Nucleus accumbens (tissue), 56 donors: ENCODE measurements at places on chromosomes 13 and 19.

DNA sequence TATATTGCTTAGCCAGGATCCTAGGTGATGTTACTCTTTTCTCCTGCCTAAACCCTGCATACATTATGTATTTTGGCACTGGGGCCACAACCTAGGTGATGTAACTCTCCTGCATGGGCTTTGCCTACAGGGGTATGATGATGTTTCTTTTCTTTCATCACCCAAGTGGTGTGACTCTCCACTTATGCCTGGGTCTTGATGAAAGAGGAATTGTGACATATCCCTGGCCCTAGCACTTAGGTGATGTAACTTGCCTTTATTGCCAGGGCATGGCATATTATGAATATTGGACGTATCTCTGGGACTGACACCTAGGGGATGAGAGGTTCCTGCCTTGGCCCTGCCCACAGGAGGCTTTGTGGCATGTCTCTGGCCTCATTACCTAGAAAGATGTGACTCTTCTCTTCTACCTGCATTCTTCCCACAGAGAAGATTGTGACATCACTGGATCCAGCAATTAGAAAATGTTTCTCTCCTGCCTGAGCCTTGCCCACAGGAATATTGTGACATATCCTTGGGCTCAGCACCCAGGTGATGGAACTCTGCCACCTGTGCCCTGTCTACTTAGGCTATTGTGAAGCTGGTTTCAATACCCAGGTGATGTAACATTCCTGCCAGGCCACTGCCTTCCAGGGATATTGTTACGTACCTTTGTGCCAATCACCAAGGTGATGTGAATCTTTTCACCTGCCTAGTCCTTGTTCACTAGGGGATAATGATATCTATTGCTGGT lies 27.3 kb upstream of the ZNF254 start:
- DNase-seq = no peak

DNA sequence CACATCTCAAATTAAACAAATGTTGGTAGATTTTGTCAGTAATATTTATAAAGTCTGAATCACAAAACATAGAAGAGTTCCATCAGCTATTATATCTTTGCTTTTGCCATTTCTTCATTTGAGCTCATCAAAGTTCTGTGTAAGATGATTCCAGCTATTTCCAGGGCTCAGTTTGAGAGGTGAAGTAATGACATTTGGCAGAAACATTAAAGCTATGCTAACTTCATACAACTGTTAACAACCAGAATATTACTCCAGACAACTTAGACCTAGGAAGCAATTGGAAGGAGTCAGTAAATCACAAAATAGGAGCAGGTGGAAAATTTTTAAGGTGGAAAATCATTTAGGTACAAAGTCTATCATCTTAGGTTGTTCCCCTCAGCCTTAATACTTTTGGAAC lies 76.2 kb upstream of the CSNK1A1L start:
- DNase-seq = no peak

- DNase-seq = no peak
Observed at GRCh38 chr19:3073159-3073563, 10.9 kb upstream of the TLE5 start.

GRCh38 chr13:53474878-53475277 lies 446.3 kb downstream of the OLFM4 start:
- no peak for DNase-seq

GRCh38 chr13:19185865-19186645 lies 4.4 kb upstream of the TUBA3C start:
- no peak for DNase-seq

- DNase-seq = no peak
Observed at GRCh38 chr13:87975035-87975434, 303.9 kb downstream of the SLITRK5 start.

GRCh38 chr19:8504919-8505318 lies 2.5 kb upstream of the PRAM1 start:
- DNase-seq = no peak

DNA sequence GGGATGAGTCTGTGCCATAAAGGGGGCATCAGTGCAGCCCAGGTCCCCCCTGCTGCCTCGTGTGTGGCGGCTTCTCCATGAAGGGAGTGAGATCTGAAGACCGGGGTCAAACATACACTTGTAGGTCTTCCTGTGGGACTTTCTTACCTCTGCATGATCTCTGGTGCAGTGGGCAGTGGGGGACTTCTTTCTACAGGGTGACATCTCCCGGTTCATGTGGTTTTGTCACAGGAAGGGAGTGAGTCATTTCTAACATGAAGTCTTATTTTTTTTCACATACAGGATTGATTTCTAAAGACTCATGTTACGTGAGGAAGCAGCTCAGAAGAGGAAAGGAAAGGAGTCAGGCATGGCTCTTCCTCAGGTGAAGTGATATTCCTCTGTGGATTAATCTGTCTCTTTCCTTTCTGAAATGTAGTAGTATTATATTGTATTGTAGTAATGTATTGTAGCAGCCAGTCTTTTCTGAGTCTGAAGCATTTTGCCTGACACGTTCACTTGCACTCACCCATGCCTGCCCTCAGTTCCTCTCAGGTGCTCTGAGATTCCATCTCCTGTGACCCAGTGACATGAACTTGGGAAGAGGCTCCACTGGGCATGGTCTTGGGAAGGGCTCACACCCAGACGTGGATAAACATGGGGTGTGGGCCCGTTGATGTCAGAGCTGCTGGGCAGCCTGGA lies 15.7 kb downstream of the ZNF808 start:
- no peak for DNase-seq

DNA sequence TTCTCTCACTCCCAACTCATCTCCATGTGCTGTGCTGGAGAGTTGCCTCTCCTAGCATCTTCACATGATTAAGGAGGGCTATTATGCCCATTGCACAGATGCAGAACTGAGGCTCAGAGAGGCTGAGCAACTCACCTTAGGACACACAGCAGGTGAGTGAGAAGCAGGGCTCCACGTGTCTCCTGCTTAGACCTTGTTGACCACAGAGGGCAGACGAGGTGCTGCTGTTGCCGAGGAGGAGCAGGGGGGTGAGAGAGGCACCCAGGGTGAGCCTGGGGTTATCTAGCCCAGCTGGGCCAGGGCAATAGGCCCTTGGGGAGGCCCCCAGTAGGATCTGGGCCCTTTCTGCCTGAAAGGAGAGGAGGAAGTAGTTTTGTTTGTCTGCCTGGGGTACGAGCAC lies 2.4 kb upstream of the HSH2D start:
- DNase-seq = no peak

GRCh38 chr13:57857945-57858344 lies 226.4 kb downstream of the PCDH17 start:
- DNase-seq = no peak

- DNase-seq = no peak
Observed at GRCh38 chr19:17296273-17296672, 7.0 kb downstream of the ABHD8 start.

DNA sequence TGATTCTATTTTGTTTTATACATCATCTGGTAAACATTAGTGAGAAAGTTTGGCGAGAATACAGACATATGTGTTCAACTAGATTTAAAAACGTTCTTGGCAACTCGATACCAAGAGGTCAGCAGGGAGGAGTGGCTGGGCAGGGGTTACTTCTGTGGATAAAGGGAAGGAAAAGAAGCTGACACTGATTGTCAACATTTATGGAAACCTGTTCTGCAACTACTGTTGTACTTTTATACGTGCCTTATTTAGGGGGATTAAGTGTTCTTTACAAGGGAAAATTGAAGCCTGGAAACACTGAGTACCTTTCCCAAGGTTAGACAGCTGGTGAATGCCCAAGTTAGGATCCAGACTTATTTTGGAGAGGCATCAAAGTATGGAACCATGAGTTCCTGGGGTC lies 65.0 kb downstream of the MTUS2 start:
- DNase-seq = no peak

DNA sequence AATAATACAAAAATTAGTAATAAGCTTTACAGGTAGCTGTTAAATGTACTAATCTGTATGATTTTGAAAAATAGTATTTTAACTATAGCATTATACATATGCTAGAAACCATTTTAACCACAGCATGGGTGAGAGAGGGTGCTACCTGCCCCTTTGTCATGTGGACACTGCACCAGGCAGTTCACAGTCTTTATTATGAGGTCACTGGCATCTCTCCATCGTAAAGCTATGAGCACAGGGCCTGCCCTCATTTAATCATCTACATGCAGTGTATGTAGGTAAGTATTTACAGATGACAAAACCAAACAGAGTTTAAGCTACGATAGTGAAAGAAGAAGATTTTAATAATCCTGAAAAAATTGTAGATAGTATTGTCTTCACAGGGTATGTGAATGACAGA lies 21.7 kb downstream of the EDNRB start:
- no peak for DNase-seq

DNA sequence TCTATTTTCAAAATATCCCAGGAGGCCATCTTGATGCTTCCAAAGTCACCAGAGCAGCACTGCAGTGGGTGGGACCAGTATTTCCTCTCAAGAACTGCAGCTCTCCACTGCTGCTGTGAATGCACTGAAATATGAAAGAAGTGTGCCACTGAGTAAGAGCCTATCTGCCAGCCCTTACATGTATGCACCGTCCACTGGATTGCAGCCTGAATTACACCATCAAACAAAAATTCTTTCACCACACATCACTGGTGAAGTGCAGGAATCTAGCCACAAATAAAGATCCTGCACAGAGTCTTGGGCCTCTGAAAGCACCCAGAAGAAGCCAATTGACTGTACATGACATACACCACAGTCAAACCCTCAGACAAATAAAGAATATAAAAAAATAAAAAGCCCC lies 249.0 kb downstream of the LHFPL6 start:
- no peak for DNase-seq

GRCh38 chr13:77387607-77388200 lies 60.8 kb upstream of the MYCBP2 start:
- no peak for DNase-seq

DNA sequence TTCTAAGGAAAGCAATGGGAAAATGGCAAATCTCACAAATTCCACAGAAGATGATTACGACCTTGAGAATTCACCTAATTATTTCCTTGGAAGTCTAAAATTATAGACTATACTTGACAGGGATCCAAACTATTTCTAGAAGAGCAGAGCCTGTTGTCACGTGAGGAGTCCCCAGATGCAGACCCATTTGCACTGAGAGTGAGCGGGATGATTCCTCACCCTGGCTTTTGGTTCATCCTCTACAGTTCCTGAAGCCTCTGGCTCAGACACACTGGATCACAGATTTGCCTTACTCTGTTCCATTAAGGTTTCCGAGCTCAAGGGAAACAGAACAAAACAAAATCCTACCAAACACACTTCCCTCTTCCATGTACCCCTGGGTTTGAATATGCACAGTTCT lies 23.0 kb upstream of the CYSLTR2 start:
- DNase-seq = no peak

GRCh38 chr19:4456843-4457653 lies 546 bp downstream of the UBXN6 start:
- DNase-seq = no peak

DNA sequence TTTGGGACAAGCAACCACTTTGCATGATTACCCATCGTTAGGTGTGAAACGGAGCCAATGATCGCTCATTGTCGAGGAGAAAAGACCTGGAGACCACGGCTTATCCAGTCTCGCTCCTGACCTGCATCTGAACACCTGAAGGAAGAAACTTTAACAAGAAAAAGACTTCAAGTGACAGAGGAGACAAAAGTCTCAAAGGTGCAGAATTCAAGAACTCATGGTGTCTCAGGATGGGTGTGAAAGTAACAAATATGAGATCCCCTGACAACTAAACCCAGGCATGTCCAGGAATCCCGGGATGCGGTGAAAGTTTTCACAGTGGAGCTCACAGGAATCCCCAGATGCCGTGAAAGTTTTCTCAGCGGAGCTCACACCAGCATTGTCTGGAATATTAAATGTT lies 6.3 kb upstream of the ATP11A start:
- DNase-seq = no peak

GRCh38 chr13:20197361-20197834 lies 4.7 kb upstream of the GJB2 start:
- no peak for DNase-seq

DNA sequence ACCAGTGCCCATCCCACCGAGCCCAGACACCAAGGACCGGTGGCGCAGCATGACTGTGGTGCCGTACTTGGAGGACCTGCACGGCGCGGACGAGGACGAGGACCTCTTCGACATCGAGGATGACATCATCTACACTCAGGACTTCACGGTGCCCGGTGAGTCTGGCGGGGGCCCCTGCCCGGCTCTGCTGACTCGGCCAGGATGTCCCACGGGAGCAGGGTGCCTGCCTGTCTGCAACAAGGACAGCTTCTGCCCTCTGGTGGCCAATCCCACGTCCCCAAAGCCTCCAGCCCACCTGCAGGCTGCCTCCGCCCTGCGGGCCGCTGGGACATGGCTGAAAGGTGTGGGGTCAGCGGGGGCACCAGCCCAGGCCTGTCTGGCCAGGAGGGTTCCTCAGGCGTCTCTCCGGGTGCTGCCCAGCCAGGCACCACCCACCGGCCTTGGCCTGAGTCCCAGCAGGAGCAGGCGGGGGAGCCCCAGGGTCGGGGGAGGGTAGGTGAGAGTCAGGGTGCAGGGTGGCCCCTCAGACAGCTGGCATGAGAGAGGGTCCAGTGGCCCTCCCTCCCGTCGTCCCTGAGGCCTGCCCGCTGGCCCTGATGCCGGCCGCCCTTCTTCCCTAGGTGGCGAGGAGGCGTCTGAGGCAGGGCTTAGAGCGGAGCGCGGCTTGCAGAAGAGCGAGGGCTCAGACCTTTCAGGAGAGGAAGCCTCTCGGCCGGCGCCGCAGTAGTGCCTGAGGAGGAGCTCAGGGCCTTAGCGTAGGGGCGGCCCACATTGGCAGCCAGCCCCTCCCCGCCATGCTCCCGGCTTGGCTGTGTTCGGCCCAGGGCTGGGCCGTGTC lies 14.6 kb downstream of the CBARP start:
- DNase-seq = no peak

GRCh38 chr19:5800361-5801270 lies 4.3 kb upstream of the NRTN start:
- DNase-seq = no peak

- DNase-seq = no peak
Observed at GRCh38 chr19:18795540-18795939, 4.4 kb upstream of the COMP start.

DNA sequence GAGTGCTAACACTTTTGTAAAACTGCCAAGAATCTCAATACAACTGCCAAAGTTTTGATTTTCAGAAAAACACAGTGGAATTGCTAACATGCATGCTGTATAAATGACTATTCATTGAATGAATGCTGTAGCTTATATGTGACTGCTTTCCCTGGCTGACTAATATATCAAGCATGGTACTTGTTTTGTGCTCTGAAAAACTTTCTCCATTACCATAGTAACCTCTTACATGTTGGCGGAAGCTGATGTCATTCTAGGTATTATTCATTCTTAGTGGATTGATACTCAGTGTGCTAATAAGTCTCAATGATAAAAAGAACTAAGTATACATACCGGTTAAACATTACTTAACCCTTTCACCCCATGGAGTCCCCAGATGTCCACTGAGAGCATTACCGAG lies 166.1 kb upstream of the MYO16 start:
- DNase-seq = no peak

DNA sequence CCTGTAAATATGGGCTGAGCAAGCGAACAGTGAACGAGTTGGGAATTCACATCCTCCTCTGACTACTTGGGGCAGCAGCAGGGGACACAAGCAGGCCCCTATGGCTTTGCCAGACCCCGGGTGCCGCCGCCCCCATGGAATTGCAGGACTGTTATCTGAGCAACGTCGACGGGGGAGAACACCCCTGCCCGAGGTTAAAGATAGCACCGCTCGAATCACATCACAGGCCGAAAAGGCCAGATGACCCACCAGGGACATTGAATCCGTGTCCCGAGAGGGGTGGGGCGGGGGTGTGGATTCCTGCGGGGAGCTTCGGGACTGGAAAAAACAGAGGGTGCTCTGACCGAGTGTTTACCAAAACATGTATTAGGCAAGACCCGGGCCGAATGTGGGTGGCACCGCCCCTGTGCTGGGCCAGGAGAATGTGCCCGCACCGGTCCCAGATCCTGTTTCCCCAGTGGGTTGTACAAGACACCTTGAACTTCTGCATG lies 9.1 kb downstream of the FEM1A start:
- DNase-seq = no peak

GRCh38 chr13:100088273-100088643 lies 635 bp upstream of the PCCA start:
- DNase-seq = no peak
